CD4-positive, alpha-beta T cell treated with Interferon alpha-2 for 1 hour (primary cell): ENCODE measurements at places on chromosomes 3 and 15.

- DNase-seq: no peak
Observed at GRCh38 chr3:164679245-164679644, 399.1 kb downstream of the SI start.

DNA sequence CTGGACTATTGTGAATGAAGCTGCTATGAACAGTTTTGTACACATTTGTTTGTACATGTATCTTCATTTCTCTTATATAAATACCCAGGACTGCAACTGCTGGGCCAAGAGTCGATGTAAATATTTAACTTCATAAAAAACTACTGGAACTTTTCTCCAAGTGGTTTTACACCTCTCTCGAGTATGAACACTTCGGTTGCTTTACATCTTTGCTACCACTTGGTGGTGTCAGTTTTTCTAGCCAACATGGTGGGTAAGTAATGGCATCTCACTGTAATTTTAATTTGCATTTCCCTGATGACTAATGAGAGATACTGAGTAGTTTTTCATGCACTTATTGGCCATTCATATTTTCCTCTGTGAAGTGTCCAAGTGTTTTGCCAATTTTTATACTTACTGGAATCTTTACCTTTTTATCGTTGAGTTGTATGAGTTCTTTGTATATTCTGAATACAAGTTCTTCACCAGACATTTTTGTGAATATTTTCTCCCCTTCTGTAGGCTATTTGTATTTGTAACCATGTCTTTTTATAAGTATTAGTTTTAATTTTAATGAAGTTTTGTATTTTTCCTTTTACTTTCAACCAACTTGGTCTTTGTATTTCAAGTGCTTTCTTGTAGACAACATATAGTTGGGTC, 44.4 kb downstream of the PCOLCE2 start:
- peak; percentile 12 for DNase-seq

DNA sequence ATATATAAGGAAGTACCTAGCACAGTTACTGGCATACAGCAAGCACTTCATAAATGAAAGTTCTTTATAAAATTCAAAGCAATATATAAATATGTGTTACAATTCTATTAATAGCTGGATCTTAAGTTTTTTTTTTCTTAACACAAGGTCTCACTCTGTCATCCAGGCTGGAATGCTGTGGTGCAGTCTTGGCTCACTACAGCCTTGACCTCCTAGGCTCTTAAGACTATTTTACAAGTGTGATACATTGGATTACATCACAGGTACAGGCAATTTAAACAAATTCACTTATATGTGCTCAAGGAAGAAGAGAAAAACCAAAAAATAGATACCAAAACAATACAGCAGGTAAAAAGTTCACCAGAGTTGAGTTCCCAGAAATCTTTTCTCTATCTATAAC, 60.6 kb downstream of the ZNF280D start:
- no peak for DNase-seq

DNA sequence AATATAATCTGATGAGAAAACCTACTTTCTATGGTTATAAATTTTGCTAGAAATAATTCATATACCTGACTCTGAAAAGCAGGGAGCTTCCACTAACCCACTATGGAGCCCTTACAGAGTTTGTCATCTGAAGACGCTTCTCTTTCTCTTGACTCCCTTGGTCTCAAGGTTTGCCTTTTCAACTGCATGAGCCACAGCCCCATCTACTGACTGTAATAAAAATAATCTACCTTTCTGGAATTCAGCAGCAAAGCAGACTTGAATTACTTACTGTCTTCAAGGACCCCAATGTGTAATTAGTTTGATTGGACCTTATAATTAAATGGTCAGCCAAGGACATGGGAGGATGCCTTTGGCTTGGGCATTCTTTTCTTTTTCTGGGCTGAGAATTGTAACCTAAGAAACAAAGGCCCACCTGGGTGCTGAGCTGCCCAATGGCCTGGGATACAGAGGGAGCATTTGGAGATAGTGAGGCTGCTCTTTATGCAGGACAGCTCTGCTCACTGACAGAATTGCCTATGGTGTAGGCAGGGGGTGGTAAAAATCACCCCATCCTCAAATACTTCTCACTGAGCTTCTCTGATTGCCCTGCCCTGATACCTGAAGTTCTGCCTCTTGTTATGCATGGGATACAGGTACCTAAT, 178.6 kb upstream of the TRIM42 start:
- DNase-seq: no peak

GRCh38 chr3:141523615-141524375, 37.0 kb downstream of the RASA2 start:
- DNase-seq: no peak

DNA sequence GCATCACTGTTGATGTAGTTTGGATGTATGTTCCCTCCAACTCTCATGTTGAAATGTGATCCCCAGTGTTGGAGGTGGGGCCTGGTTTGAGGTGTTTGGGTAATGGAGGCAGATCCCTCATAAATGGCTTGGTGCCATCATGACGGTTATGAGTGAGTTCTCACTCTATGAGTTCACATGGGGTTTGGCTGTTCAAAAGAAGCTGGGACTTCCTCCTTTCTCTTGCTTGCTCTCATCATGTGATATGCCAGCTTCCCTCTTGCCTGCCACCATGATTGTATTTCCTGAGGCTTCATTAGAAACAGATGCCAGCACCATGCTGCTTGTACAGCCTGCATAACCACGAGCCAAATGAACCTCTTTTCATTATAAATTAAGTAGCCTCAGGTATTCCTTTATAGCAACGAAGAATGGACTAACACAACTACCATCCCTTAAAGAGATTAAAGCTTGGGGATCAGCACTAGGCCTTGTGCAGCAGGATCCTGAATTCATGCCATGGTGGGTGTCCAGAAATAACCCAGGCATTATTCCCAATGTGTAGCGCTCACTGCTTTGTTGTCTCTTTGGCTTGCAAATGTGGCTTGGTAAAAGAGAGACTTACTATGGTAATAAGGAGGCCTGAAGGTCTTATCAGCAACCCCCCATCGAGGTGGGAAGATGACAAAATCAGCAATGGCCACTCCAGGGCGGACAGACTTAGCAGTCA, 41.9 kb downstream of the NDUFB4 start:
- no peak for DNase-seq

DNA sequence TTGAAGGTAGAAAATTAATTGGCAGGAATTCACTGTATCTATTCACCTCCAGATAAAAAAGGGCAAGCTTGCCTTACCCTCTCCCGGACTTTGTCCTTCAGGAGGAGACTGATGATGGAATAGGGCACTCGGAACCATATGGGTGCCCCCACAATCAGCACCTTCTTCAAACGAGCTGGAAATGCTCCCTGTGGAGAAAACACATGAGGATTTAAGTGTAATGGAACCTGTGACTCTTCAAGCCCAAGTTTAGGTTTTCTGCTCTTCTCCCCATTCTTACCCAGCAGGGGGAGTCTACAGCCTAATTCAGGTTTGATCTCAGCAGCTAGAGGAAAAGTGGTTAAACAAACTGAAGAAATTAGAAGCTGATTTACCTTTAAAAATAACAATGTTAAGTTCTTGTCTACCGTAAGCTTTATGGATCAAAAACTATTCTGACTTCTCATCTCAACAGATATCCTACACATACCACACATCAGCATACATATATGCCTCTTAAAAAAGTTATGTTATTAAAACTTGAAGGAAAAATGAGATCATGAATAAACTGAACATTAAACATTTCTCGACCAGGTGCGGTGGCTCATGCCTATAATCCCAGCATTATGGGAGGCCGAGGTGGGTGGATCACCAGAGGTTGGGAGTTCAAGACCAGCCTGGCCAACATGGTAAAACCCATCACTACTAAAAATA, 57.5 kb upstream of the SIN3A start:
- DNase-seq: peak; percentile 60

DNA sequence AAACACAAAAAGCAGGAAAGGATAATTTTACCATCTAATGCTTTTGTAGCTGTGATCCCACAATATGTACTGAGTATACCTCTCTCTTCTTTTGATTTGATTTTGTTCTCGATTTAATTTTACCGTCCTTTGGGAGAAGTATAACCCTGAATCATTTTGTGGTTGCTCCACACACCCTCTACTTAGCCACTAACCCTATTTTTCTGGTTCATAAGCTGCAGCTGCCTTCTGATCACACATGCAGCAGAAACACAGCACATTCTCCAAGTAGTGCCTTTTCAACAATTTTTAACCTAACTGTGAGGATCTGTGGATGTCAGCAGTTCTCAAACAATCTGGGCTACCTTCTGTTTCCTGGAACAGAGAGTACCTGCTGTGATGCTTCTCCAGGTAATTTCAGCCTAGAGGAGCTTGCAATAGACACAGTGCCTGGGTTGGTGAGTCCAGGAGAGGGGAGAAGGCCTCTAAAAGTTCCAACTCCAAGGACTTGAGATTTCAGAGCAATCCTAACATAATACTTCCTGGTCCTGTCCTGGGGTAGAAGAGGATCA, 40.3 kb downstream of the HGD start:
- DNase-seq: no peak

- no peak for DNase-seq
Observed at GRCh38 chr3:10386121-10386520, 65.2 kb upstream of the SEC13 start.

DNA sequence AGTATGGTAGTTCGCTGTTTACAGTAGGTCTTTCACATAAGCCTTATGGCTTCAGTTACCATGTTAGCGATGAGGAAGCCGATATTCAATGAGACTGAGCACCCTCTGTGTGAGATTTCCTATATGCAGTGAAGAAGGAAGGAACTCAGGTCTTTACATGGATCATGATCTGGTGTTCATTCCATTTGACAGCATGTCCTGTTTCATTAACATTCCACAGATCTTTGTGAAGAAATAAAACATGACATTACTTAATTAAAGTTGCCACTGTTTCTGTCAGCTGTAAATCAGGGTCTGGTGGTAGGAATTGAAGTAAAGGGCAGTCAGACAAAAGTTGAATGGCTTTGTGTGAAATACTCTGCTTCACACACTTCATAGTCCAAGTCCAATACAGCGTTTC, 768.6 kb downstream of the ZPLD1 start:
- no peak for DNase-seq

GRCh38 chr3:139124197-139124596, 79.5 kb upstream of the PRR23C start:
- DNase-seq: no peak

DNA sequence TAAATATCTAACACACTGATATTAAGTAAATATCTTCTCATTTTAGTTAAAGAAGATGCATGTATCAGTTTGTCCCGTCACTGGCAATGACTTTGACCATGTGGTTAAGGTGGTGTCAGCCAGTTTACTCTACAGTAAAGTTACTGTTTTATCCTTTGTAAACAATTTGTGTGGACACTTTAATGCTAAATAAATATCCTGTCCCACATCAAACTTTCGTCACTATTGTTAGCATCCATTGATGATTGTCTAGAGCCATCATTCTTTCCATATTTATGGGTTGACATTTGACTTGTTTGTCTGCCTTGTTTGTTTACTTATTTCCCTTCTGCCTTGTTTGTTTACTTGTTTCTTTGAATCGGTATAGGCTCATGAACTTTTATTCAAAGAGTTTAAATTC, 11.0 kb upstream of the GPD1L start:
- no peak for DNase-seq

DNA sequence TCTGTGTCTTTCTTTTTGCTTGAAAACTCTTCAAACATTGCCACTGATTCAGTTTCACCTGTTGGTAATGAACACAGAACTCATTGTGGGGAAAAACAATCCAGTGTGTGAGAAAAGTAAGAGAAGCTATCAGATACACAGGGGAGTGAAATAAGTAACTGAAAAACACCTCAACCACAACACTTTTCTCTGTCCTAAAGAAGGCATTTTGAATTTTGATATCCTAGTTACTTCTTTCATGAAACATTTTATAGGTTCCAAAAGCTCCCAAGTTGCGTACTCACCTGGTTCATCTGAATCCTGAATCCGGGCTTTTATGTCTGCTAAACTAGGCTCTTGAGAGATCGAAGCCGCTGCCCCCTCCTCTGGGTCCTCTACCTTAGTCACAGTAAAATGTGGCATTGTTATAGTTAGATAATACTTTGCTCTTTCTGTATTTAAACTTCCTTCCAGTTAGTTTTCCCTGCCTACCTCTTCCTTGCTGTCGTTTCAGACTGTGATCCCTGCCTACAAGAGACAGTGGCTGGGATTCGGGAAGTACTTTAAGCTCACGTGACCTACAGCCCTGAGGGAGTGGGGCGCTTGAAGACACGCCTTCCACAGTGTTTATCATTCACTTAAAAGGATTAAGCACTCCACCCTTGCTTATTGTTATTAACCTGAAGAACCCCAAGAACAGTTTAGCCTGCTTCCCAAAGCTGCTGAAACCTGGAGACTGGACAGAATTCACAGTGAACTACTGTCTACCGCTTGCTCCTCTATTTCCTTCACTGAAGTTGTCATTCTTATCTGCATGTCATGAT, 19.1 kb downstream of the SLC12A6 start:
- peak; percentile 42 for DNase-seq

GRCh38 chr3:56121716-56122115, 346.6 kb downstream of the ERC2 start:
- no peak for DNase-seq

- no peak for DNase-seq
Observed at GRCh38 chr15:48563934-48564333, 81.6 kb downstream of the FBN1 start.

- no peak for DNase-seq
Observed at GRCh38 chr3:61820306-61820992, 259.1 kb downstream of the PTPRG start.

- DNase-seq: no peak
Observed at GRCh38 chr3:187909866-187910265, 164.6 kb upstream of the BCL6 start.

- no peak for DNase-seq
Observed at GRCh38 chr3:52399131-52399530, 45.8 kb downstream of the SEMA3G start.

GRCh38 chr3:46900356-46900755, 22.8 kb downstream of the PTH1R start:
- no peak for DNase-seq

DNA sequence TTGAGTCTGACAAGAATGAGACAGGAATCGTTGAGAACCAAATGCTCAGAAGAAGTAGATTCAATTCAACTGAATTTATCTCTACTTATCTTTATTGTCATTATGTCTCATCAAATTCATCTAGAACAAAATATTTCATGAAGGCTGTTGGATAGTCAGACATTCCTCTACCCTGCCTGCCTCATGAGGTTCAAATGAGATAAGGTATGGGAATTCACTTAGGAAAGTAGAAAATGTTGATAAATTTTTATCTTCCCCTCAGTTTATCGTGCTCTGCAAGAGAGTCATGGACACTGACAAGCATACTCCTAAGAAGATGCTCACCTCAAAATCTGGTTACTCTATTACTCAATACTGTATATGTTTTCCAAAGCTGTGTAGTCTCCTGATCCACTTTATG, 149.7 kb upstream of the CDIN1 start:
- DNase-seq: no peak
